GOT3 (cell line): ENCODE measurements at places on chromosomes 3 and 15.

- no peak for DNase-seq
These were observed 155.4 kb upstream of the GOLGA6L4 start for GRCh38 chr15:84079885-84080777.

GRCh38 chr3:49785565-49786356, 581 bp downstream of the IP6K1 start:
- no peak for DNase-seq

GRCh38 chr15:29812384-29812694, 9.9 kb downstream of the TJP1 start:
- DNase-seq: no peak

DNA sequence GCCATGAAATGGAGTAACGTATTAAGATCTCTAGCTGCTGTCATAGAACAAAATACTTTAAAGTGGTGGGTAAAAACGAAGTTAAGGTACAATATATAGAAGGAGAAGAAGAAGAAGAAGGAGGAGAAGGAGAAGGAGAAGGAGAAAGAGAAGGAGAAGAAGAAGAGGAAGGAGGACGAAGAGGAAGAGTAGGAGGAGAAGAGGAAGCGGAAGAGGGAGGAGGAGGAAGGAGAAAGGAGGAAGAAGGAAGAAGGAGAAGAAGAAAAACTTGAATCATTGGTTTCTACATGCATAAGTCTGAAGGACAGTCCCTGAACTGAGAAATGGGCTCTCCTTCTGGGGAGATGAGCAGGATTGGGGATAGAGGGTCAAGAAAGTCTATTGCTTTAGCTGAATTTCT, 22.4 kb downstream of the WWTR1 start:
- no peak for DNase-seq

DNA sequence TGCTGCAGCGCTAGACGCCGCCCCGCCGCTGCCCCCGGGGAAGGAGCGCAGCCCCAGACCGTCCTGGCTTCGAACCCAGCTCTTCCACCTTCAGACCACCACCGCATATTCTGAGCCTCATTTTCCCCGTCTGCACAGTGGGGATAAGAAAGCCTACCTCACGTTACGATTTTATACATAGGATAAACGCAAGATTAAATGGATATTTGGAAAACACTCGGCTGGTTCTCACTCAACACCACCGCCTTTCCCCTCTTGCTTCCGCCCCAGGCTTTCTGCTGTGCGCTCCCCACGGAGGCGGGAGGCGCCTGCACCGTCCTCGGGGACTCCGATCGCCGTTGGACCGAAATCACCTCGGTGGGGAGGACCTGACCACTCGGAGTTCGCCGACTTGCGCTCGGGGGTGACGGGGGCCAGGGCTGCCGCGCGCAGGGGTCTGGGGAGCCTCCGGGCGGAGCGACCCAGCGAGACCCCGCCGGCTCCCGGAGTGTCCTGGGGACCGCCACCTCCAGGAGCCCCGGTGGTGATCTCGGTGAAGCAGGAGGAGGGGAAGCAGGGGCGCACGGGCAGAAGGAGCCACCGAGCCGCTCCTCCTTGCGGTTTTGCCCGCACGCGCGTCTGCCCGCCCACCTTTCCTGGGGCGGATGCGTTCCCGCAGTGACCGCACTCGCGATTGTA, 4.0 kb downstream of the FBXL22 start:
- DNase-seq: no peak

DNA sequence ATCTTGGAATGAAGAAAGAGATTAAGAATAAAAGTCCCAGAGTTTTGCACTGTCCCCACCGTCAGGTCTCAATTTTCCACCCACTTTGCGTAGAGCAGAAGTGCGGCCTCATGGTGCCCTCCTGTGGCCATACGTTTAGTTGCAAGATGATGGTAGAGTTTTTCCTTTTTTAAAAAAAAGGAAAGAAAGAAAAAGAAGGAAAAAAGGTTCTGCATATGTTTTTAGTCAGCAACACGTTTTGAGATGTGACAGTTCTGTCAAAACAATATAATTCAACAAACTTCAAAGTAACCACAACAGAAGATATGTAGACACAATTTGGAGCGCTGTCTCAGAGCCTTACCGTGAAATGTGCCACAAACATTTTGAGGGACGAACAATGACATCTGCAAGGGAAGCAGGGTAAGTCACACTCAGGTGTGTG, 24.6 kb downstream of the EBLN2 start:
- no peak for DNase-seq

- no peak for DNase-seq
These were observed 64.9 kb downstream of the USF3 start for GRCh38 chr3:113631573-113631972.

- no peak for DNase-seq
These were observed 307.0 kb downstream of the ARPP21 start for GRCh38 chr3:35946121-35946853.

DNA sequence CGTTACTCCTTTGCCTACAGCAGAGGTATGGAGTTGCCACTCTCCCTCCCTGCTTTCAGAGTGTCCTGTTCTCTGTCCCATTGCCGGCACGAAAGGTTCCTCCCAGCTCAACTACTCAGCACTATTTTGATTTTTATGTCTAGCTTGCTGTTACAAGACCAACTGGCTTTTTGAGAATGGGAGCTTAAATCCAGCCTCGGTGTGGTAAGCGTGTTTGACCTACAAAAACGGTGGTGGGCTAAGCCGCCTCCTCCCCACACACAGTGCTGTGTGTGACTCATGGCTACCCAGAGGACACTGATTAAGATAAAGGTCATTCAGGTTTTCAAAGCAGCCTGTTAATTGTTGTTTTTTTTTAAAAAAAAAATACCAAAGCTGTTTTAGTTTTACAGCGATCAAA, 64.5 kb downstream of the LRTM1 start:
- no peak for DNase-seq

DNA sequence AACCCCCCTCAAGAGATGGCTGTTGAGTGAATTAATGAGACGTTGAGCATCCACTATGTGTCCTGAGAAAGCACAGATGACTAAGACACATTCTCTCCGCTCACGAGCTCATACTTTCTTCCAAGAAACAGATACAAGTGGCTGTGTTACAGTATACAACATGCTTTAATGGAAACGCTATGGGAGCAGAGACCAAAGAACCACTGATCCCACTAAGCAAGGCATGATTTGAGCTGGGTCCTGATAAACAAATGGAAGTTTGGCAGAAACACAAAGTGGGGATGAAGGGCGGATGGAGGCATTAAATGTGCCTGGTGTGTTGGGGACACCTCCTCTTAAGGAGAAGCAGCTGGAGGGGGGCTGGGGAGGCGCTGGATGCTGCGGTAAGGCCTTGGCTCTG, 129.4 kb downstream of the UACA start:
- DNase-seq: no peak

- no peak for DNase-seq
These were observed 304.5 kb downstream of the RBMS3 start for GRCh38 chr3:29585368-29585767.

- DNase-seq: no peak
These were observed 449 bp downstream of the RAF1 start for GRCh38 chr3:12663401-12663935.

- no peak for DNase-seq
These were observed 3.1 kb downstream of the NSUN3 start for GRCh38 chr3:94065819-94066480.

DNA sequence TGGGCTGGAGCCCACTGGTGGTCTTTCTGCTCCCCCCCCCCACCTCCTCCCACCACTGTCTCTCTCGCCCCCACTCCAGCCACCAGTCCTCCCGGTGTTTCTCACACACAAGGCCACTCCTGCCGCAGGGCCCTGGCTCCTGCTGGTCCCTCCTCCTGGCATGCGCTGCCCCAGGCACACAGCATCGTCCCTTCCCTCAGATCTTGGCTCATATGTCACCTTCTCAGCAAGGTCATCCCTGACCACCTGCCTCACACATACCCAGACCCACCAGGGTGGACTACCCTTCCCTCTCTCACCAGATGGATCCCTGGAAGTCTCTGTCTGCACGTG, 101.5 kb upstream of the IQSEC1 start:
- DNase-seq: no peak

DNA sequence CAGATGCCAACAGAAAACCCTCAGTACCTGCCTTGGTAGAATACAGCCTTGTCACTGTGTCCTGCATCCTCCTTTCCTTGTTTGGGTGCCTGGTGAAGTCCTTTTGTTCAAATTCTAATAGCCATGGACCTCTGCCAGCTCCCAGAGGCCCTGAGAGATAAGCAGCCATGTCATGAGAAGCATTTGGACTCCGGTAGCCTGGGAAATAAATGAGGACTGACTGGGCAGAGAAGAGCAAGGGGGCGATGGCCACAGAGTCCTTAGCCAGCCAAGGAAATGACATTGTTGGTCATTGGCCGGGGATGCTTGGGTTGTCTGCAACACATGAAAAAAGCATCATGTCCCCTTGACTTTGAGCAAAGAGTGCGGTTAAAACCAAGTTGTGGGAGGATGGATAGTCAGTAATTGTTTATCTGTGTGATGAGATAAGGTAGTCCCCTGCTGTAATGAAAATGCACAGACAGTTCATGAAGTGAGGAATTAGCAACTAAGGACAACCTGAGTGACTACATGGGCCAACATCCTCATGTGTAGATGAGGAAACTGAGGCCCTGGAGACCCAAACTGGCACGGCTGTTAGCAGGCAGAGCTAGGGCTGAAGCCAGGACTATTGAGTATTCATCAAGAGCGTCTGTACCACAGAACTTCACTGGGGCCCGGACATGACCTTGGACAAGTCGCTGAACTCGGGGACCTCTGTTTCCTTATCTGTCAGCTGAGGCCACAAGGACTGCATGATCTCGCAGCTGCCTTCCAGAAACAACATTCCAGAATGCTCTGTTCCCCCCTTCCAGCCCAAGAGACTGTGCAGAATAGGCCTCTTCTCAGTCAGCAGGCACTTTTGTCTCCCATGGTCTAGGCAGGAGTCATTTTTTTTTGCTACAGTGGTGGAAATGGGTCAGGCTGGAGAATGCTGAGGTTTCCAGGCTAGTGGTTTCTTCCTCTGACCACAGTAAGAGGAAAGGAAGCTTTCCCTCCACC, 90.5 kb upstream of the CTDSPL start:
- no peak for DNase-seq

DNA sequence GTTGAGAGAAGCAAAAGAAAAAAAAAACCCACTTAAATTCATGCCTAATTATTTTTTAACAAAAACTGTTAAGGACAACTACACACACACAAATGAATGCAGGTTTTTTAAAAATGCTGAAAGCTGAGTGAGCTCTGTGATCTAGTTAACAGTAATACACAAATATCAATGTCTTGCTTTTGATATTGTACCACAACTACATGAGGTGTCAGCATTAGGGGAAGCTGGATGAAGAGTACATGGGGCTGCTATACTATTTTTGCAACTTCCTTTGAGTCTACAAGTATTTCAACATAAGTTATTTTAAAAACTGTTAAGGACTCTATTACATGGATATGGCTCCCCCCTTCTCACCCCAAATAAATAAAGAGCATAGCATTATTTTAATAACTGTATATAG, 44.7 kb downstream of the SUCLG2 start:
- no peak for DNase-seq

DNA sequence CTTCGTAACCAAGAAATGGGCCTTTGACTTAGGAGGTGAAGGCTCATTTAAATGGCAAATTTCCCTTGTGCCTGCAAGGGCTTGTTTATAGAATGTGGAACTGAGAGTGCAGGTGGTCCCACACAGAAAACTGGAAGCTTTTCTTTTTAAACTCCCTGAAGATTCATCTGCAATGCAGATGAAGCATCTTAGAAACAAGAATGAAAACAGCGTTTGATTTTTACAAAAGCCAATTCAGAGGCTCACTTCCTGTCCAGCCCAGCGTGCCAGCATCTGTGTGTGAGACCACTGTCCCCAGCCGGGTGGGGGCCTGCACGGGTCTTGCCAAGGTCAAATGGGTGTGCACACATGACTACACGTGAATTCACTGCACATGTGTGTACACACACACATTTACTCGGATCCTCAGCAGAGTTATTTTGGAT, 94.7 kb downstream of the LINGO1 start:
- DNase-seq: no peak

GRCh38 chr3:160935413-160936095, 169.6 kb downstream of the B3GALNT1 start:
- no peak for DNase-seq

- no peak for DNase-seq
These were observed 30.1 kb downstream of the SCG5 start for GRCh38 chr15:32671339-32672325.

GRCh38 chr3:156356537-156357363, 198.2 kb downstream of the SSR3 start:
- DNase-seq: no peak

GRCh38 chr3:68207327-68207726, 552.9 kb upstream of the SUCLG2 start:
- DNase-seq: no peak

- no peak for DNase-seq
These were observed 67.2 kb downstream of the PEX5L start for GRCh38 chr3:179969525-179969924.

GRCh38 chr3:9450126-9450525, 52.7 kb downstream of the SETD5 start:
- no peak for DNase-seq

GRCh38 chr3:5427021-5427420, 239.5 kb downstream of the EDEM1 start:
- DNase-seq: no peak
